Right kidney (tissue), 9 donors: ENCODE measurements at places on chromosomes 4 and X.

- DNase-seq: no peak
These were observed 32.1 kb upstream of the GPR78 start for GRCh38 chr4:8547912-8548730.

DNA sequence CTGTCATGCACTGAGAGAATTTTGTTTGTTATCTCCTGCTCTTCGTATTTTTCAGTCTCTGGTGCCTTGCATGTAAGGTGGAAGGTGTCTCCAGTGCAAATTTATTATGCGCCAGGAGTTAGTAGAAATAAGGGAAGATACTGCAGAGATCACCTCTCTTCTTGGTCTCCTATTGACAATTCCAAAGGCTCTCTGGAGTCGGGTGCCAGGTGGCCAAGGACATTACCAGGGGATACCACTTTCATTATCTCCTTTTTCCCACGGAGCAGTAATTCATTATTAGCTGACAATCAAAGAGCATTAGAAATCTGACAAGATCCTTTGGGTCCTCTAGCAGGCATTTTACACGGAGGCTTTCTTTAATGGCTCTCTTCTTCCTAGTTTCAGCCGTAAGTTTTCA lies 26.0 kb downstream of the ADD1 start:
- DNase-seq: no peak

DNA sequence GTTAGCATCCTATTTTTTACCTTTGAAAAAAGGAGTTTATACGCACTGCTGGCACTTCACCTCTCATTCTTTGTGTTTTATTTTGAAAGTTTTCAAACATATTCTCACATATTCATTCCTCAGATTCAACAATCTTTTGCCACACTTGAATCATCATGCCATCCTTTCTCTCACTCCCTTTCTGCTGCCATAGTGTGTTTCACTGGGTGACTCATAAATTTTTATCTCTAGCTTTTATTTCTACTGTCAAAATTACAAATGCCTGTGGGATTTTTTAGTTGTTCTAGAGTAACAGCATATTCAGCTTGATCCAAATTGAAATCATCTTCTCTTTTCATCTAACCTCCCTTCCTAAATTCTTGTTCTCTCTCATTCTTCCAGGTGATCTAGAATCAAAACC lies 28.0 kb downstream of the MFSD8 start:
- DNase-seq: no peak

DNA sequence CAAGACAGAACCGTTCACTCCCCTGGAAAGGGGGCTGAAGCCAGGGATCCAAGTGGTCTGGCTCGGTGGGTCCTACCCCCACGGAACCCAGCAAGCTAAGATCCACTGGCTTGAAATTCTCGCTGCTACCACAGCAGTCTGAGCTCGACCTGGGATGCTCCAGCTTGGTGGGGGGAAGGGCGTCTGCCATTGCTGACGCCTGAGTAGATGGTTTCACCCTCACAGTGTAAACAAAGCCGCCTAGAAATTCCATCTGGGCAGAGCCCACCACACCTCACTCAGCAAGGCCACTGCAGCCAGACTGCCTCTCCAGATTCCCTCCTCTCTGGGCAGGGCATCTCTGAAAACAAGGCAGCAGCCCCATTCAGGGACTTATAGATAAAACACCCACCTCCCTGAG lies 13.4 kb upstream of the PBDC1 start:
- peak; percentile 12 for DNase-seq

GRCh38 chr4:80948995-80949394 lies 81.5 kb upstream of the BMP3 start:
- no peak for DNase-seq

- DNase-seq: no peak
These were observed 151.9 kb downstream of the AFAP1 start for GRCh38 chr4:7787681-7788141.

- no peak for DNase-seq
These were observed 55.5 kb downstream of the MID1IP1 start for GRCh38 chrX:38856670-38857265.

- no peak for DNase-seq
These were observed 49.5 kb downstream of the USP53 start for GRCh38 chr4:119261986-119262385.

GRCh38 chrX:17374619-17375366 lies at the start of gene NHS:
TSS of gene NHS (plus strand) at chrX:17375200. CDS start at chrX:17375758, 558 bp downstream.
- DNase-seq: peak; percentile 66

GRCh38 chrX:22520128-22520828 lies 247.6 kb downstream of the CBLL2 start:
- no peak for DNase-seq

DNA sequence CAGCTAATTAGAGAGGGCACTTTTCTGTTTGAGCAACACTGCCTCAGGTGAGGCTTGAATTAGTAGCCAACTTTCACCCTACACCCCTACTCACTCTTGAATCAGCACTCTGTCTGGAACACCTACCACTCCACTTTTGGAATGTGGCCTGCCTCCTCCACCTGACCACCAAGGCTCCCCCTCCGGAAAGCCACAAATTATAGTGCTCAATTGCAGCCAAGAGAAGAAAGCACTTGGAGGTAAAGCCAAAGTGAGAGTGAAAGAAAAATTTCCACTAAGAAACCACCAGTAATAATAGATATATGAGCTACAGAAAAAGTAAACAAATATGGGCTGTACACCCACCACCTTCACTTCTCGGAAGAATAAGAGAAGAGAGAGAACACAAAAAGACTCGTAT lies 41.1 kb downstream of the PPP3CA start:
- DNase-seq: no peak

DNA sequence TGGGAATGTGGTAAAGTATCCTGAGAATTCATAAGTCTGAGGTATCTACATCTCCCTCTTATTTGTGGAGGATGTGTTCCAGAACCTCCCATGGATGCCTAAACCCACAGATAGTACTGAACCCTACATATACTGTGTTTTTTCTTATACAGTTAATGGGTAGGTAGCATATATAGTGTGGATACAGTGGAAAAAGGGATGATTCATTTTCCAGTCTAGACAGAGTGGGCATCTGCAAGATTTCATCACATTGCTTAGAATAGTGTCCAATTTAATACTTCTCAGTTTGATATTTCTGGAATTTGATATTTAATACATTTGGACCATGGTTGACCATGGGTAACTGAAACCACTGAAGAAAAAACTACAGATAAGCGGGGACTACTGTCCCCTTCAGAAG lies 155.0 kb upstream of the ANKRD50 start:
- DNase-seq: no peak

- DNase-seq: no peak
These were observed 488.2 kb downstream of the GRID2 start for GRCh38 chr4:92791871-92792440.
